ENCODE measurements at places on chromosomes 2 and 18.

GRCh38 chr2:15539999-15540398 lies 21.1 kb downstream of the NBAS start:
- DNase-seq: peak; percentile 4

- peak; percentile 48 for DNase-seq
Measured at GRCh38 chr2:217142649-217143266, 282.9 kb upstream of the TNP1 start.

DNA sequence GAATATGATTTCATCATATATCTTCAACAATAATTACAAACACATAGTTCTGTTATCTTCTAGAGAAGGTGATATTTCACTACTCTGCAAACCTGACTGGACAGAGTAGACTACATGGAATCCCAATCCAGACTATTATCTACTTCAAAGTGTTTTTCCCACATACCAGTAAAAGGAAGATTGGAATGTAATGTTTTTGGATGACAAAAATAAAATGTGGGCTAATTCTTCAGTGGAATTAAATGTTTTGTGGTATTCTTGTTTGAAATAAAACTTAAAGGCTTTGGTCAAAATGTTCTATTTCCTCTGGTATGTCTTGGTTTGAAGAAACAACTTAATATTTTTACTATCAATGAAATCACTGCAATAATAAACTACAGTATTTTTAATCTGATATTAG lies 22.1 kb downstream of the COL5A2 start:
- no peak for DNase-seq

- DNase-seq: no peak
Measured at GRCh38 chr2:45209302-45209701, 200.1 kb upstream of the SIX2 start.

- DNase-seq: no peak
Measured at GRCh38 chr18:11074889-11075288, 74.5 kb downstream of the PIEZO2 start.

DNA sequence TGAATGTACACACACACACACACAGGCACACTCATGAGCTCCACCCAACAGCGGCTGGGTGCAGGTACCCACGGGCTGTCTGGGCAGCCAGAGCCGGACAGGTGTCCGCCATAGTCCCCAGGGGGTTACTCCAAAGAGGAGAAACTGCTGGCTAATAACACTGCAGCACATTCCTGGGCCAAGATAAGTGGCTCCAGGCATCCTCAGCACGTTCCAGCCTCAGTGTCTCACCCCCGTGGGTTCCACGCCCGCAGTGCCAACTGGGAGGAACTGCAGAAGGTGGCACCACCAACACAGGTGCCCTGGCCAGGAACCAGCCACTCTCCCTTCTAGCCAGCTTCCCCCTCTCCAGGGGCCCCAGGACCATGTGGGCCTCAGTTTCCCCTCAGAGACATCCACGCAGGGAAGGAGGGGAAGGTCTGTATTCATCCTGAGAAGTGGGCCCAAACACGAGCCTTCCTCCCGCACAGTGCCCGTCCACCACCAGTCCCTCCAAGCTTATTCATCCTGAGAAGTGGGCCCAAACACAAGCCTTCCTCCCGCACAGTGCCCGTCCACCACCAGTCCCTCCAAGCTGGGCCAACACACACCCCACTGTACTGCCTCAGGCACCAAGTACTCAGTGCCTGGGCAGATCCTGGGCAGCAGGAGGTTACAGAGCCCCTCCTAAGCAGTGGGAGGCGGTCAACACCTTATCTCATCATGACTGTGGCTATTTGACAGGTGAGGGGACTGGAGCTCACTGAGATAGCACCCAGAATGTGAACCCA lies 47.6 kb downstream of the TNS1 start:
- DNase-seq: no peak

DNA sequence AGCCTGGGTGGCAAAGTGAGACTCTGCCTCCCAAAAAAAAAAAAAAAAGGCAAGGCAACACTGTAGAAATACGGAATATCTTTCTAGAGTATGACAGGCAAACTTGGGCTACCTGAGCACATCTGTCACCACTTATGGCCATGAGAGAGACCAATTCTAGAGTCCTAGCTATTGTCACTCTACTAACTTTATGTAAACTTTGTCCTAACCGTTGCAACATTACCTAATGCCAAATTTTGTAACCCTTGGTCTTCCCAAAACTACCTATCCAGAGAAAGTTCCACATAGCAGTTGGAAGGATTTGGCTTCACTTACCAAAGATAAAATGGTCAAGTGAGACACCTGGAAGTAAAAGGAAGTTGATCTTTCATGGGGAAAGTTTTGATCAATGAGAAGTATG lies 26.6 kb upstream of the SCN7A start:
- DNase-seq: no peak

DNA sequence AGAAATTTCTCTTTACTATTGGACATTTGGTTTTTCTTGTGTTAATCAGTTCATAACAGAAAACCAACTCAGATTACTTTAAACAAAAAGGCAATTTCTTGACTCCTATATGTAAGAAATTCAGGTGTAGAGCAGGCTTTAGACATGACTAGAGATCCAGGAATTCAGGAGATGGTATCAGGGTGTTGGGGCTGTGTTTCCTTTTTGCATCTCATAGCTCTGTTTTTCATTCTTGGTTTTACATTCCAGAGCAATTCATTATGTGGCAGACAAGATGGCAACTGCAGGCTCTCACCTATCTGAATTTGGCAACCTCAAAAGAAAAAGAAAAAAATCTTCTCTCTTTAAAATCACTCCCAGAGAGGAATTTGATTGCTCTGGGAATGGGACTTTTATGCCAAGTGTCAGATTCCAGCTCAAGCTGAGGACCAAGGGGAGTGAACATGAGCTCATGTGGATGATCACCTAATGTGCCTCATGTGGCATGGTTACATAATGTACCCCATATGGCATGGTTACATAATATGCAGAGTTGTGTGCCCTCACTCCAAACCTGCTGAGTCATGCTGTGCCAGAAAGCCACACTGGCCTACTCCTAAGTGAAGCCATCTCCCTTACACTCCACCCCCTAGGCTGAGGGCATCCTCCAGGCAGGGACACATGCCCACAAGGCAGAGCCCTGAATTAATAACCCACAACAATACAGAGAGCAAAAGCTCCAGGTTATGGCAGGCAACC lies 282.7 kb downstream of the MBD2 start:
- no peak for DNase-seq

GRCh38 chr2:10171006-10171800 lies 48.7 kb downstream of the RRM2 start:
- DNase-seq: no peak

DNA sequence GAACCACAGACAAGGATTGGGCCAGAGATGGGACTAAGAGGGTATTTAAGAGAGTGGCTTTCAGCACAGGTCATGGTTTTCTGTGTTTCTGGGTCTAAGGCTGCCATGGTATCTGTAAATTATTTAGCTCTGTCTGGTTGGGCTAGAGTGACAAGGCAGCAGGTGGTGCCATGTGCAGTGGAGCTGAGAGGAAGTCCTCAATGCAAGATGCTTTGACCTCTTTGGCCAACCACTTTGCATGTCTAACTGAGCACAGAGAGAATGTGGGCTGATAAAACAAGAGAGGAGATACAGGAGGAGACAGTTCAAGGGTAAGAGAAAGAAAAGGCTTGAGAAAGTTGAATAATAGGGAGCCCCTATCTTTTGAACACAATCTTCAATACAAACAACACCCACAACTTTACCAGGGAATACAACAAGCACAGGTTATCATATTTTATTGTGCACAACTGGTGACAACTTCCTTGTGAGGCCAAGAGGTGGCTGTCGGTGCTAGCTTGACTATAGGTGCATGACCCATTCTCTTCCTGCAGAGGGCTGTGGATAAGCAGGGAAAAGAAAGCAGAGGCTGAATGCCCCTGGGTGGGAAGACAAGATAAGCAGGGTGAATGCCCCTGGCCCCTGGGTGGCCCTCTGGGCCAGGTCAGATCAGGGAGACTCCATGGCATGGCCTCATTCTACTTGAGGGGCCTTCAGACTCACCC lies 12.3 kb downstream of the FLACC1 start:
- DNase-seq: no peak

DNA sequence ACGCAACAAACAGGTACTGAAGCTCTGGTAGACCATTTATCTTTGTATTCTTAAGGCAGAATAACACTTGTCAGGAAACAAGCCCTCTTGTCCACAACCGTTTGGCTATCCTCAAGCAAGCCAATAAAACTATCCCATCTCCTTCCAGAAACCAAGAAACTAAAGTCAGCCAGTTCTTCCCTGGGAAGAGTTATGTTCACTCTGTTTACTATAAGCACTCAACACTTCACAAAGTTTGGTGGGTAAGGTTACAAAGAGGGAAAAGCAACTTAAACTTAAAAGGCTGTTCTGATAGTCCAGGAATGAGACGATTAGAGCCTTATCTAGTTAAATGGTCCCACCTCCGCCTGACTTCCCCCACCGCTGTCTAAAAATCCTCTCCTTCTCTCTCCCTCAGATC lies 25.6 kb downstream of the LRP2 start:
- DNase-seq: no peak

GRCh38 chr18:77061281-77061945 lies 71.2 kb downstream of the MBP start:
- DNase-seq: no peak

GRCh38 chr2:61906186-61906470 lies 654 bp downstream of the COMMD1 start:
- no peak for DNase-seq

- DNase-seq: no peak
Measured at GRCh38 chr2:194128810-194129209, 1528.2 kb upstream of the SLC39A10 start.

DNA sequence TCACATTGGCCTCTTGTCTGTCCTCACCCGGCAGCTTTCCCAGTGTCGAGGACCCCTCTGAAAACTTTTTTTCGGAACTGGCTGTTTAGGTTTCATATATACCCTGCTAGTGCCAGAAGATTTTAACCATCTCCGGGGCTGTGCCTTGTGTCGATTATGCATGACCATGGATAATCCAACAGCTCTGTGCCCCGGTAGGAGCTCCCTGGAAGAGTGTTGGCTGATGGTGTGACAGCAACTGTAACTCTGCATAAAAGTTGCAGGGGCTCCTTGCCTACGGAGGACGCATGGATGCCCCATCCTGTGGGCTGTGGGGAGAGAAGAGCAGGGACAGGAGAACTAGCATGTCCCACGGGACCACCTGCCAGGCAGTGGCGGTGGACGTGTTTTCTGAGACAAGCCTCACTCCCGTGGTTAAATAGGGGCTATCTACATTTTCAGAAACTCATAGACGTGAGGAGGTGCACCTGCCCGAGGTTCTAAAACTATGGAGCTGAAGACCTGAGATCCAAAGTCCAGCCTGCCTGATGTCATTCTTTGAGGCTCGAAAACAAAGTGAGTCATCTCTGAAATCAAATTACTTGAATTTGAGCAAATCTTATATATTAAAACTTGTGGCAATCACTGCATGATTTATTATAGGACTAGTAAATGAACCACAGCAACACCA lies 437.2 kb upstream of the HS6ST1 start:
- DNase-seq: no peak

- no peak for DNase-seq
Measured at GRCh38 chr18:47863041-47863440, 67.4 kb downstream of the SMAD2 start.

DNA sequence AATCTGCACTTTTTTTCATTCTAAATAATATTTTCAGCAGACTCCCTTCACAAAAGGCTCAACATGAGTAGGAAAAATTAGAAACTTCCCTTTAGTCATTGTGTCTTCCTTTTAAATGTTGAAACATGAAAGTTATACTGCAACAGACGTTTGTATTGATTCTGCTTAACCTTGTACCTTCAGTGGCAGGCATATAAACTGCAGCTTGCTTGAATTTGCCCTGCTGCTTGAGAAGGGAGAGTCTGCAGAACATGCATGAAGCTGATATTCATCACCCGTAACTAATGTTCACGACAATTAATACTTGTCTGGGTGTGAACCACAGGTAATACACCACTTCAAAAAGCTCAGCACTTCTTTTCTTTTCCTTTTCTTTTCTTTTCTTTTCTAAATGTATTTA lies 294.7 kb upstream of the LRP1B start:
- DNase-seq: no peak

DNA sequence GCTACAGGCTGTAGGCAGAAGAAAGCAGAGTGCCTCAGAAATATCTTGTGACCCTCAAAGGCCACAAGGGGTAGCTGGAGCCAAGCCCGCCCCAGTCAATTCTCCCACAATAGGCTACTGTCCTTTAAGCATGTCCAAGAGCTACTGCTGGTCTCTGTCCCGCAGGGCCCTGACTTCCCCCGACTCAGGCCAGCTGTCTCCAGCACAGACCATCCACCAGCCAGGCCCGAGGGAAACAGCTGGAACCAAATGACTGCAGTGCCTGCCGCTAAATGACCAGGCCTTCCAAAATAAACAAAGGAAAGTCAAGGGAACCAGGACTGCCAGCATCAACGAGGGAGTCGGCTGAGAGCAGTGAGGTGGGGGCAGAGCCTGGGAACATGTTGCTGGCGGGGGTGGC lies 36.7 kb downstream of the MCFD2 start:
- DNase-seq: no peak

DNA sequence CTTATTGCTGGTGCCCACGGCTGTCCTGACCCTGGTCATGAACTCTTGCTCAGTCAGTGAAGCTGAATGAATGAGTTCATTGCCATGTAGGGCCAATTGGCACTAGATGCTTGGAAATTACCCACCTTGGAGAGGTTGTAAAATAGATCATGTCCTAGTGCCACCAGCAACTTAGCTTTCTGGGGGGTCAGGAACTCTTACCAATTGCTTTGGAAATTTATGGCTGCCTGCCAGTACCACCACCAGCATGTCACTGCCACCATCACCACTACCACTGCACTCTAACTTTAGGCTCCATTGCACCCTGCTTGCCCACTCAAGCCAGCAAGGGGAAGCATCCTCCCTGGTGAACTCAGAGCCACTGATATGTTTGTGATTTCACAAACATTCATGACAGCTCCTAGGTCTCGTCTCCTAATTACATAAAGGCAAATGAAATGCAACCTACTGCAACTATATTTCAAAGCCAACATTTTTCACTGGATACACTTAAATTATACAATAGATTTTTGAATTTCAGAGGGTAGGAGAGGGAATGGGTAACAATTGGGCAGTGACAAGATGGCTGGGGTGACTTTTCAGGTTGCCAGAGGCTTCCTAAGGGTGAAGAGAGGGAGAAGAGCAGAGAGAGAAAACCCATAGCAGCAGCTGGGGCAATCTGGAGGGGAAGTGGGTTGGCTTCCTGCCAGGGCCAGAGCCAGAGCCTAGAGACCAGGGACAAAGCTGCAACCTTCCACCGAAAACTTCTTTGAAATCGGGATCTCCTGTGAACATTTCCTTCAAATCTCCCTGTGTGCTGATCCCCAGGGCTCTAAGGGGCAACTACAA lies 3.5 kb upstream of the EMILIN1 start:
- DNase-seq: peak; percentile 52

GRCh38 chr2:231099918-231100317 lies 24.9 kb downstream of the HTR2B start:
- no peak for DNase-seq

- DNase-seq: peak; percentile 63
Measured at GRCh38 chr2:73970141-73970803, 14.4 kb upstream of the TET3 start.

DNA sequence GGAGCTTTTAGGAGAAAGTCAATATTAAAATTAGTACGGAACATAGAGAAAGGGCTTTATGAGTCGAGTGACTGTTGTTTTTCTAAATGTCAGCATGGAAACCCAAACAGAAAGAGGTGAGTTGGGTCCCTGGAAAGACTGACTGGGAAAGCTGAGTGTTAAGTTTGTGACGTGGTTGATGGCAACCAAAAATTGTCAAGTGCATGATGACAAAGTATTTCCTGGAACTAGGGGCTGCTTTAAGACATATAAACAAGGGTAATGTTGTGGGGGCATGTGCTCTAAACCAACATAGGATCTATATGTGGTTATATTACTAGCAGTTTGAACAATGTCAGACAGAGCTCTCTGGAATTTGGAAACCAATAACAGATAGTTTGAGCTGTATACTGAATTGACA lies 50.9 kb upstream of the GPD2 start:
- DNase-seq: no peak
